CD8-positive, alpha-beta memory T cell (primary cell): ENCODE measurements at places on chromosomes 4 and X. TPM values are rescaled to one million over a fixed set of nuclear protein-coding genes. Genes with fewer than 3 reads are reported as not detected.

GRCh38 chrX:100731441-100732281 lies at the start of gene SYTL4:
SYTL4 (minus strand) TSS chrX:100732121; CDS start chrX:100702037, 30,084 bp downstream.
- no peak for DNase-seq

The PRRG3 gene
- polyA plus RNA-seq, result not detected

The ZCCHC12 gene
- 0.12 TPM for polyA plus RNA-seq

The XPNPEP2 gene
- polyA plus RNA-seq, result 1.2 TPM

DNA sequence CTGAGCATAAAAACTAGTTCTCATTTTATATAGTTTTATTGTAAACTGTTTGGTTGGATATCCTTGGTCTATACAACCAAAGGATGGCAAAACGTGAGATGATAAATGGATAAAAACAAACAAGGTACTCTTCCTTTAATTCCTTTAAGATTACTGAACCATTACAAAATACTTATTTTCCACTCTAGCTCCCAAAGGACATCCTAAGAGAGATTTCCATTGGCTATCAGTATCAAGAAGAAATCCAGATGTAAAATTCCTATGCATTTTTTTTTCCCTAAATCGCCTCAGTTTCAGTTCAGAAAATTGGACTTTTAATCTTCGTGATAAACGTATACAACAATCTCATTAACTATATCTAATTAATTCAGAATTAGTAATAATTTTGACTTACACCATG lies 2.3 kb downstream of the FBXL5 start:
- no peak for DNase-seq

The LIMCH1 gene
- not detected for polyA plus RNA-seq

The CPE gene
- not detected for polyA plus RNA-seq

The RASL11B gene
- 0.12 TPM for polyA plus RNA-seq

The PPP4R3C gene
- not detected for polyA plus RNA-seq
